OCI-M1 (cell line): ENCODE measurements at places on chromosomes 6 and 20.

DNA sequence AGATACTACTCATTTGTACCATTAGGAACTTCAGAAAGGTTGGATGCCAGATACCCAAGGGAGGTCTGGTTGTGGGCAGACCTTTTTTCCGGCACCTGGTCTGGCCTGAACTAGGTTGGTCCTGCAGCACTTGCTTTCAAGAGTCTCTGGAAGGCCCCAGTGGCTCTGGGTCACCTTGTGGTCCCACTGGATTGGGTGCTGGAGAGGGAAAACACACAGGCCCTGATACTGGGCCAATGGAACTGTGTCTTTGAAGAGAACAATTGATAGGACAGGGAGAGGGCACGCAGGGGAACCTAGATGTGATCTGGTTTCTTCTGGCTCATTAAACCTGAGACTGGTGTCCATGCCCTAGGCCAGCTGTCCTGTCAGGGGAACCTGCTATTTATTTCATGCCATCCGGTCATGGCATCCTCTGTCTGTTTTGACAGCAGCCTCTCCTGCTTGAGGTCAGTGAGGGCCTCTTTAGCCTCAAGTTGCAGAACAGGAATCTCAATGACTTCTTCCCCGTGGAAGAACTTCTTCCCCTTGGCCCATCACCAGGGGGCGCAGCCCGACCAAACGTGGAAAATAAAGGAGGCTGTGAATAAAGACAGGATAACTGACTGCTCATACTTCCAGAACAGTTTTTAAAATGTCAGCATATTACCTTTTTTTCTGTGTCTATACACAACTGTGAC lies 25.0 kb downstream of the TAF8 start:
- DNase-seq: peak; percentile 89

DNA sequence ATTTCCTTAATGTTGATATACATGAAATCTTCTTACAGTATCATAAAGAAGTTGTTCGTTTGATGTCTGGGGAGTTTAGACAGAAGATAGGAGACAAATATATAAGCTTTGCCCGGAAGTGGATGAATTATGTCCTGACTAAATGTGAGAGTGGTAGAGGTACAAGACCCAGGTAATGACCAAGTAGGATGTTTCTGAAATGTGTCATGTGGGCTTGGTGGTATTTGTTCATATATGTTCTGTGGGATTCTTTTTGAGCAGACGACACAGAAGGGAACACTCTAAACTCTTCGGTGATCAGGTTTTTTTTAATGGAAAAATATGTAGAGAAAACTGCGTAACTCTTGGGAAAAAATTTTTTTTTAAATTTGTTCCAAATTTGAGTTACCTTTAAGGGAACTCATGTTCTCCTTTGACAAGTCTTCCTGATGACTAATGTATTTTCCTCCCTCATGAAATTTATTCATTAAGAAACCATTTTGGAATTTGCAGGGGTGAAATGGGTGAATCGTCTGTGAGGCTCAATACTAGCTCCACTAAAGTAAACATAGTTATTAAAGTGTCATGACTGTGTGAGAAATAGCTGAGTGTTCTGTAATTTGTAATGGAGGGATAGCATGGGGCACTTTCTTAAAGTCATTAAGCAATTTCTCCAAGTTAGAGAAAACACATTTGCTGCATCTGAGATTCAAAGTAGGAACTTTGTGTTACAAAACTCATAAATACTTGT lies 100.6 kb downstream of the MAP3K4 start:
- DNase-seq: no peak

DNA sequence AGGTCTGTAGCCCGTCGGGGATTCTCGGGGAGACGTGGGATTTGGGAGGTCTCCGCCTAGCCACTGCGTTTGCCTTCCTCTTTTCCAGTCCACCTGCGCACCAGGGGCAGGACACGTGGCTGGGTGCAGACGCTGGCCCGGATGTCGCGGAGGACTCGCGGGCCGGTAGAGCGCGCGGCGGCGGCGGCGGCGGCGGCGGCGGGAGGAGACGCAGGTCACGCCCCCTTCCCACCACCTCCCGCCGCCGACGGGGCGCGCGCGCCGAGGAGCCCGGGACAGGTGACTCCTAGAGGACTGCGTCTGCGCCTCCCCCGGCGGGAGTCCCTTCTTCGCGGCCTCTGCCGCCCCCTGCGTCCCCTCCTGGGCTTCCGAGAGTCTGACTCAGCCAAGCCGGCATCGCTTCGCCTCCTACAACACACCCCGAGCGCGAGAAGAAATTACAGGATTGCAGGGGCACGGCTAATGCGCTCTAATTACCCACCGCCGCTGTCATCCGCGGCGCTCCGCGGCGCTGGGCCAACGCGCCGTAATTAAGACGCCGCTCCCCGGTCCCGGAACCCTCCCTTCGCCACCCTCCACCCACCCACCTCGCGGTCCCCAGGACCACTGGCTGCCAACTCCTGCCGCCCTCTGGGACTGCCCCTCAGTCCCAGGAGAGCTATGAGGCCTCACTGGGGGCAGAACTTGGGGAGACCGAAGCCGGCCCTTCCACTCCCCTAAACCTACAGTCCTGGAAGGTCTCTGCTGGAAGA lies 124.5 kb downstream of the MRPL14 start:
- DNase-seq: no peak

DNA sequence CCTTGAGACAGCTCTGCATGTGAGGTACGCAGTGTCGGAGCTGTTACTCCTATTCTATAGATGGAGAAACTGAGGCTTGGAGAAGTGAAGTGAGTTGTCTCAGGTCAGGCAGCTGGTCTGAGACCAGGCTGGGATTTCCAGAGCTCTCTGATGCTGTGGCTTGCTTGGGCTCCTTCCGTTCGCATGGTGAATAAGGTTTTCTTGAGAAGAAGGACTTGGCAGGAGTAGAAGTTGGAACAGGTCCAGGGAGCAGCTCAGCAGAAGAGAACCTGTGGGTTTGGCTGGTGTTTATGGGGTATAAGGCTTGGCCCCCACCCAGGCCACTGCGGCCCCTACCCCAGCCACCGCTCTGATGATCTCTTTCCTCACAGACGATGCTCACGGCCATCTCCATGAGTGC lies 7.4 kb downstream of the SLC12A5 start:
- no peak for DNase-seq

GRCh38 chr6:157121897-157122296 lies 201.4 kb downstream of the TMEM242 start:
- DNase-seq: no peak

DNA sequence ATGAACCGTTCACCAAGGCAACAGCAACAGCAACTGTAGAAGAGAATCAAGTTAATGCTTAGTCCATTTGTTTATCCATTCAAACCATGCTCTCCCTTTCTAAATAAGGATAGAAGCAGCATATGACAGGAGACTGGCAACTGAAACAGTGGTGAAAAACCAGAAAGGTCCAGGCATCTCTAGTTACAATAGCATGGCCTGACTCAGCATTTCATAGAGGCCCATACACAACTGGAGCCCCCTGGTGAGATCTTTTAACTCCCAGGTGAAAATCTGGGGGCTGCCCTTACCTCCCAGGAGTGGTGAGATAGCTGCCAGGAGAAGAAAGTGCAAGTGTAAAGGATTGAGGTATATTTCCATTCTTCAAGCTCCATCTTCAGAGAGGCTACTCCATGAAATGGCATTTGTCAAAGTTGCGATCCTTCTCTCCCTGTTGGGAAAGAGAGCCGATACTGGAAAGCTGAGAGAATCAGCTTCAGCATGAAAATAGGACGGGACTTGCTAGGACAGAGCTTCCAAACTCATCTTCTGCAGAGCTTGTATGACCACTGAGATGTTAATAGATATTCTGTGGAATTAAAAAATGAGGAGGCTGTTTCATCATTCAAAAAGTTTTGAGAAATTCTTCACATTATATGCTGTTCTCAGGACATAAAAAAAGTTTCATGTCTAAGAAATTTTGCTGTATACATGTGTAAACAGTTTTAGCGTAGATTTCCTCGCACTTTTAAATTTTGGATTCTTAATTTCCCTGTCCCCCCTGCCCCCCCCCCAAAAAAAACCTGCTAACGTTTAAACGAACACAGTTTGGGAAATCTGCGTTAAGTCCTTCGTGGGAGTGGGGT lies 10.9 kb upstream of the SLC2A12 start:
- peak; percentile 30 for DNase-seq

DNA sequence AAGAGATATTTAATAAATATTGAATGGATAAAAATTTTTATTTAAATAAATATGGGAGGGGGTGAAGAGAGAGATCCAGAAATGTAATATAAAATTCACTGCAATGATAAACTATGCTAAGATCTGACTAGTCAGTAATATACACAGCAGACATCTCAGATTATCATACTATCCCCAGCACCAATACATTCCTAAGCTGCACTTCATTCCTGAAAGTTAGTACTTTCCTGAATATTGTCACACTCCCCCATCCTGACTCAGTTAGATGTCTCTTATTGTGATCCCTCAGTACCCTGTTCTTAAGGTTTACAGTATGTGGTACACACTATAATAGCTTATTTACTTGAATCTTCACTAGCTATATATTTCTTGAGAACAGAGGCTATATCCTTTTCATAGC lies 88.3 kb upstream of the KCNQ5 start:
- DNase-seq: no peak

- DNase-seq: no peak
Observed at GRCh38 chr6:167426651-167427050, 101.8 kb downstream of the TTLL2 start.

DNA sequence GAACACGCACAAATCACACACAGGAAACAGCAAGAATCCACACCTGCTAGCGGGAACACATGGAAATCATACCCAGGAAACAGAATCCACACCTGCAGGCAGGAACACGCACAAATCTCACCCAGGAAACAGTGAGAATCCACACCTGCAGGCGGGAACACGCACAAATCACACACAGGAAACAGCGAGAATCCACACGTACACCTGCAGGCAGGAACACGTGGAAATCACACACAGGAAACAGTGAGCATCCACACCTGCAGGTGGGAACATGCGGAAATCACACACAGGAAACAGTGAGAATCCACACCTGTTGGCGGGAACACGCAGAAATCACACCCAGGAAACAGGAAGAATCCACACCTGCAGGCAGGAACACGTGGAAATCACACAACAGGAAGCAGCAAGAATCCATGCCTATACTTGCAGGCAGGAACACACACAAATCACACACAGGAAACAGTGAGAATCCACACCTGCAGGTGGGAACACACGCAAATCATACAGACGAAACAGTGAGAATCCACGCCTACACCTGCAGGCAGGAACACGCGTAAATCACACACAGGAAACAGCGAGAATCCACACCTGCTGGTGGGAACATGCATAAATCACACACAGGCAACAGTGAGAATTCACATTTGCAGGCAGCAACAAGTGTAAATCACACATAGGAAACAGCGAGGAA lies 108.6 kb downstream of the DLL1 start:
- no peak for DNase-seq

DNA sequence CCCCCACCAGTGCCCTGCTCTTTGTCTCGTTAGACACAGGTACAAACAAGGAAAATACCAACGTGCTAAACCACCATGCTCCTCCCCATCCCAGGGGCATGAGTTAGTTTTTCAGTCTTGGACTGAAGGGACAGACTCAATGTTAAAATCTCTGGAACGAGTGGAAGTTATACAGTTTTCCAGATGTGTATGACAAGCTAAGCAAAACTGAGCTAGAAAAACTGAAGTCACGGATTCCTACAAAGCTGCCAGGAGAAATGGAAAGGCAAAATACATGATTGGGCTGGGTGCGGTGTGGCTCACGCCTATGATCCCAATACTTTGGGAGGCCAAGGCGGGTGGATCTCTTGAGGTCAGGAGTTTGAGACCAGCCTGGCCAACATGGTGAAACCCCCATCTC lies 34.3 kb upstream of the QKI start:
- no peak for DNase-seq

GRCh38 chr6:133548423-133549159 lies 307.4 kb downstream of the EYA4 start:
- no peak for DNase-seq

DNA sequence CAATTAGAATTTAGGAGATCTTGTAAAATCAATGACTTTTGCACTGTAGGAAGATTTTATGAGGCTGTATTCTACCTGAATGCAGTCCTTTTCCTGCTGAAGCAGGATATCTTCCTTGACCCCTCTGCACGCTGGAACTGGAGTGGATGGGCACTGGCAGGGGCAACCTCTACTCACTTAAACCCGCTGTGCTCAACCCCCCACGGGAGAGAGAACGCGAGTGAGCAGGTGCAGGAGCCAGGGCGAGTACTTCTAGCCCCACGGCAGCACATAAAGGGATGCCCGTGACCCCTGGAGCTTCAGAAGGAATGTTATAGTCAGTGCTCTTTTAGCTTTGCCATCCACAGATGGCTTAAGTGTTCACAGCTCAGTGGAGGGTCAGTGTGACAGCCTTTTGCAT lies 1144.8 kb downstream of the EPHA7 start:
- DNase-seq: no peak

- DNase-seq: peak; percentile 55
Observed at GRCh38 chr20:59850018-59850641, 83.3 kb downstream of the SYCP2 start.

DNA sequence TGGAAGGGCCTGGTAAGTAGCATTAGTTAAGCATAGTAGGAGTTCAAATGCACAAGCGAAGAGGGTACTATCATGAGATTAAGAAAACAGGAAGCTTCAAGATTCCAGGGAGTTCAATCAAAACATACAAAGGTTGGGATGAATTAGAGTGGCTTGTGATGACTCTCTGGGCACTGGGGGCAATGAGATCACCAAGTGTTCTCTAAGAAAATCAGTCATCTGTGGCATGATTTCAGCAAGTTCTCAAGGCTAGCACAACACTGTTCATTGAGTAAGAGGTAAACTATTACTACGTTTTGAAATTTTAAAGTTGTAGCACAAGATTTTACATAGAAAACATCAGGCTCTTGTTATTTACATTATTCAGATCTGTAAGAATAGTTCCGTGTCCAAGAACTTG lies 139.7 kb upstream of the FLRT3 start:
- DNase-seq: no peak

DNA sequence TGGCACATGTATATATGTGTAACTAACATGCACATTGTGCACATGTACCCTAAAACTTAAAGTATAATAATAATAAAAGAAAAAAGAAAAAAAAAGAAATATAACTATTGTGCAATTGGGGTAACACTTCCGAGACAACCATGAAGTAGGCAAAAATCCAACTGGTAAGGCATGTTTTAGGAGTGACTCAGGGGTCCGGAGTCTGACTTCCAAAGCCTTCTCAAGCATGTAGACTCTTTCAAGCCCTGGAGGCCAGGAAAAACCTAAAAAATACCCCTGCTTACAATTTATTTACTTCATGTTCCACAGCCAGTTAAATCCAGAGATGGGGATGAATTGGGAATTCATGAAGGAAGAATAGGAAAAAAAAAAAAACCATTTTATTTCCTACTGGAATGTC lies 161.3 kb upstream of the PHACTR1 start:
- DNase-seq: no peak

- DNase-seq: no peak
Observed at GRCh38 chr20:40359131-40359912, 329.7 kb downstream of the MAFB start.

- DNase-seq: no peak
Observed at GRCh38 chr6:19268117-19268516, 569.1 kb upstream of the ID4 start.
